ENCODE measurements at places on chromosomes 6 and 20. TPM values are rescaled to one million over a fixed set of nuclear protein-coding genes. Genes with fewer than 3 reads are reported as not detected.

The KIAA0408 gene
- 16.5 TPM for total RNA-seq

The TRIM31 gene
- total RNA-seq: not detected

The SOX12 gene
- 4.6 TPM for total RNA-seq

The FKBP1C gene
- not detected for total RNA-seq

The POPDC3 gene
- 3.3 TPM for total RNA-seq

The HTR1E gene
- not detected for total RNA-seq

The PLG gene
- not detected for total RNA-seq

The SCAND1 gene
- total RNA-seq: 120 TPM

The SMIM28 gene
- not detected for total RNA-seq

The TMEM170B gene
- 8.7 TPM for total RNA-seq

DNA sequence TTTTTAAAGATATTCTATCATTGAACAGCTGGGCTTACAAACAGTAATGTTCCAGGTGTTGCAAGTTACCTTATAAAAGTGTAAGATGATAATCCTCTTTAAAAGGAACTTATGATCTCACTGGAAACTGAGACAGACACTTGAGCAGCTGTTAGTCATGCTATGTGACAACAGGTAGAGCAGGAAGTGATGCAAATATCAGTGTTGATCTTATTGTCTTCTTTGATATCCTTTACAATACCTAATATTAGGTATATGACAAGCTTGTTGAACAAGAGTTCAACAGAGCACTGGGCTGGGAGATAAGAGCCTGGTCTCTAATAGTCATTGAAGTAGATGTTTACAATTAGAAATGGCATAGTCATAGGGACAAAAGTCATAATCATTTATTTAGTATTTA is 150.0 kb downstream of the UBE3D start:
- no peak for DNase-seq

DNA sequence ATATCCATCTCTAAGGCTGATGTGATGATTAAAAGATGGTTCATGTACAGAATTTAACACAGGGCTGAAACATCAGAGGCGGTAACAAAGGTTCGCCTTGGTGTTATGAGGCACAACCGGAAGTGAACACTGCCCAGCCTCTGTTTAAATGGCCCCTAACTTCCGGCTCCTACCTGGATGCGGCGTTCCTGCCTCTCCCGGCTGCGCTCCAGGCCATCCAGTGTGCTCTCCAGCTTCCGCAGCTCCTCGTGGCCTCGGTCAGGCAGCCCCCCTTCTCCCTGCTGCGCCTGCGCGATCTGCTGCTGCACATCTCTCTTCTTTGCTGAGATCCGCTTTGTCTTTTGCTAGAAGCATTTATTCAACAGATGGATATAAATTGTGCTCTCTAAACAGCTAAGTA is 195.3 kb downstream of the SYNE1 start:
- no peak for DNase-seq

DNA sequence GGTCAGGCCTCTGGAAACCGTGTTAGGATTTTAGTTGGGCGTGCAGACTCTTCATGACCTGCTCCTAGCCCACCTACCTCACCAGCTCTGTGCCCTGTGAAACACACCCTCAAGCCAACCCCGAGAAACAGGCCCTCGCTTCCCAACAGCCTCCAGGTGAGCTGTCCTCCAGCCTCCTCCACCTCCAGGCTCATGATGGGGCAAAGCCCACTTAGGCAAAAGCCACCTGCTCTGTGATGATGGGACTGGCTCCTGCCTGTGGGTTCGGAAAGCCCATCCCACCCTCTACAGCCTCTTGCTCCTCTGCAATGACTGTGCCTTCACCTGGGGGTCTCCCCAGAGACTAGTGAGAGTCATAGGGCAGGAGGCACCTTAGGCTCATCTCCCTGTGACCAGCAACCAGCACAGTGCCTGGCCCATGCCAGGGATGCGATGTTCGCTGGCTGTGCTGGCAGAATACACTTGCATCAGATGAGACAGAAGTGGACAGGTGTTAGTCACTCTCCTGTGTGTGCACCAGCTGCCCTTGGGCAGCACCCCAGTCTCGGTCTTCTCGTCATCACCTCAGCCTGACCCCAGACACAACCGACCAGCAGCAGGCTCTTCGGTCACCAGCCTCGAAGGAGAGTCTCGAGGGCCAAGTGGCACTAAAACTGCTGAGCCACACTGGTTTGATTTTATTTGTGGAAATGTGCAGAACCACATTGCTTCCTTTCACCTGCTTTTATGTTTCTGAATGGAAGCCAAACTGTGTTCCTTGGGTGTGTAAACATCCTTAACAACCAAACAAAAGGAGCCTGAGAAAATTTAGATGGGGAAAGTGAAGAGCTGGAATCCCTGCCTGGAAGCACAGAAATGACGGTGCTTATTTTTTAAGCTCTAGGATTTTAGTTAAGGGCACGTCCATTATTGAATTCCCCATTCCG is 10.7 kb downstream of the PXDC1 start:
- DNase-seq: no peak

DNA sequence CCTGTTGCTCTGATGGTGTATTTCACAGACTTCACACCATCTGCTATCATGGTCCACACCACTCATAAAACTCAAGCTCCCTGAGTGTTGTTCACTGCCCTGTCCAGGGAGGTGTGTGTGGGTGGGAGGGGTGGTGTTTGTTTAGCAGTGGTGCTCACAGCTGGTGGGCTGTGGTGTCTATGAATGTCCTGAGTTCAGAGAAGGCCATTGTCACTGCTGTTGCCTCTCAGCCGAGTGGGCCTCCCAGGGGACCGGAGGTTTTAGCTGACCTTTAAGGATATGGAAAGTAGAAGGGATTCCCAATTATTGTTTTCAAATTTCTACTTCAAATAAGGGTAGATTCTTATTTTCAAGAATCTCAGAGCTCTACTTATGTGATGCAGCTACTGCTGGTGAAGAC is 45.6 kb downstream of the DTD1 start:
- no peak for DNase-seq

GRCh38 chr6:73032586-73032985 is 192.7 kb downstream of the KHDC1L start:
- DNase-seq: no peak

- DNase-seq: no peak
Observed at GRCh38 chr20:23257848-23258746, 92.5 kb upstream of the NXT1 start.

GRCh38 chr20:48657426-48658197 is 170.2 kb downstream of the PREX1 start:
- DNase-seq: peak; percentile 66

DNA sequence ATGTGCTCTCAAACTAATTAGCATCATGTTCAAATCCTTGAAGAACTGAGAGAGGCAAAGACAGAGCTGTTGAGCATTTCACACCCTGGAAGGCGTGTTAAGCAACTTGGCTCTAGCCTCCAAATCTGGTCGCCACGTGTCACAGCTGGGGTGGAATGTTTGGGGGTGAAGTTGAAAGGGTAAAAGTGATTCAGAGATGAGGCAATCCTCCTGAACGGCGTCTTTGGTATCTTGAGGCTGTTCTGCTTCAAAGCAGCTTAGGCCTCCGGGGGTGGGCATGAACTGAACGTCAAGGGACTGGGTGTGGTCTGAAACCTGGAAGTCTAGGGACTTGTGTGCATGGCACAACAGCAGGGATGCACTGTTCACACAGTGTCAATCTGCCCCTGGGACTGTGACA is 62.3 kb downstream of the TRAM2 start:
- DNase-seq: peak; percentile 77

GRCh38 chr6:31617010-31617409 is 2.0 kb downstream of the AIF1 start:
- no peak for DNase-seq

DNA sequence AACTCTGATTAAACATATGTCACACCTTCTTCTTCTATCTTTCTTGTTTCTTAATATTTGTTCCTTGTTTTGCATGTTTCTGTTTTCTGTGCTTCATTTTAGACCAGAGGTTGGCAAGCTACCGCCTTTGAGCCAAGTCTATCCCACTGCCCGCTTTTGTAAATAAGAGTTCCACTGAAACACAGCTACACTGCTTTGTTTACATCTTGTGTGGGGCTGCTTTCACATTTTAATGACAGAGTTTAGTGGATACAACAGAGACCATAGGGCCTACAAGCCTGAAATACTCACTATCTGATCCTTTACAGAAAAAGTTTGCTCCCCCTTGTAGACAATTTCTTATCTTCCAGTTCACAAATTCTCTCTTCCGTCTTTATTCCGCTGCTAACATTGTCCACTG is 109.4 kb upstream of the SPACA1 start:
- DNase-seq: no peak

DNA sequence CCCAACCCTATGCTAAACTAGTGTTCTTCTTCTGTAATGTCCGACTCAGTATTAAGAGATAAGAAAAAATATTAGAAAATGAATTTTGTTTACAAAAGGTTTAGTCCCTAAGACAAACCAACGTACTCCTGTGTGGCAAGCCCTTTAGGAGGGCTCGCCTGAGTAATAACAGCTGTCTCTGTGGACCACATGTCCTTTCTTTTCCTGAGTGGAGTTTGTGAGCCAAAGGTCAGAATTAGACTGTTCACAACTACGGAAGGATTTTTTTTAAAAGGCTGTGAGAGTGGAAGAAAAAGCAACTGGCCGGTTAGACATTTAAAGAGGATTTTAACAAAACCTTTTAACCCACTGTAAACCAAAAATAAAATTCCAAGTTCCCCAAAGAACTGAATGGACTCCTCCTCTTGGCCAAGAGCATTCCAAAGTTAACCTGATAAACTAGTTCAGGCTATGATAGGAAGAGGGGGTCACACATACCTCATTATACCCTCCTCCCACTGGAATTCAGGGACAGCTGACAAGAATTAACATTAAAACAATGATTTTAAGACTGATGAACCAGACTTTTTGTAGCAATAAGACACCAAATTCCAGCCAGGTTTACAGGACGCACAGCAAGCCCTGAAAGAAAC is 43.5 kb downstream of the FAM184A start:
- DNase-seq: no peak
